NCI-H510A treated with DMSO at 0.1 percent for 48 hours (cell line): ENCODE measurements at places on chromosomes 16 and 17.

DNA sequence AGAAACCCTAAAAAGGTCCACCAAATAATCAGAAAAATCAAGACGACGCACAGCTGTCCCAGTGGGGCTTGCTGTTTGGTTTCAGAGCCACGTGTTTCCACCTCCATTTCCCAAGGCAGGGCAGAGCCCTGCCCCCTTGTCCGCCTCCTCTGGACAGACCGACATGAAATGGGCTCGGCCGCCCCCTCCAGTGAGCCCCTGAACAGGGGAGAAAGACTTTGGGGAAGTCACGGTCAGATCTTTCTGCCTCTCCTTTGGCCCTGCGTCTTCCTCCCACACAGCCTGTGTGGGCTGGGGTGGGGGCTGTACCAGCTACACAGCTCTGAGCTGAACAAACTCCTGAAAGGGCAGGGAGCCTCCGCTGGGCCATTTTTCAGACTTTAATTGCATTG lies 230.7 kb downstream of the ENGASE start:
- DNase-seq: no peak

- no peak for DNase-seq
These were observed 15.5 kb upstream of the BRCA1 start for GRCh38 chr17:43140396-43141332.

- DNase-seq: no peak
These were observed 35.0 kb upstream of the ETV4 start for GRCh38 chr17:43581130-43581529.

DNA sequence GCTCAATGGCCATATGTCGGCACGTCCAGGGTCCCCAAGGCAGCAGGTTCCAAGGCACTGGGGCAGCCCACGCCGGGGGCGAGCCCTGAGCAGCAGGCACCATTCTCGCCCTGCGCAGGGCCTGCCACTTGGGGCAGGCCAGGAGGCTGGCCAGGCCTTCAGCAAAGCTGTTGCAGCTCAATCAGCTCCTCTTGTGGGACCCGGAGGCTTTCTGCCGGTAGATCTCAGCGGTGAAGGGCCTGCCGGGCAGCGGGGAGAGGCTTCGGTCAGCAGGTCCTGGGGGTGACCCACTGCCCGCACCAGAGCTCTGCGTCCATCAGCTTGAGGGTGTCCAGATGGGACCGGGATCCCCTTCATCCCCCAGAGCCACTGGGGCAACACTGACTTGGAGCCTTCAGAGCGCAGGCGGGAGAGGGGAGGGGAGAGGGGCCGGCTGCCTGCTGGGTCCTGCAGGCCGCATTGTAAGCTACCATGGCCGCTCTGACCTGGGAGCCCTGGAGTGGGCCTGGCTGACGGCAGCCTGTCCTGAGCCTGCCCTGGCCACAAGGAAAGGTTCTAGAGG lies 9.5 kb upstream of the RASD1 start:
- DNase-seq: no peak

DNA sequence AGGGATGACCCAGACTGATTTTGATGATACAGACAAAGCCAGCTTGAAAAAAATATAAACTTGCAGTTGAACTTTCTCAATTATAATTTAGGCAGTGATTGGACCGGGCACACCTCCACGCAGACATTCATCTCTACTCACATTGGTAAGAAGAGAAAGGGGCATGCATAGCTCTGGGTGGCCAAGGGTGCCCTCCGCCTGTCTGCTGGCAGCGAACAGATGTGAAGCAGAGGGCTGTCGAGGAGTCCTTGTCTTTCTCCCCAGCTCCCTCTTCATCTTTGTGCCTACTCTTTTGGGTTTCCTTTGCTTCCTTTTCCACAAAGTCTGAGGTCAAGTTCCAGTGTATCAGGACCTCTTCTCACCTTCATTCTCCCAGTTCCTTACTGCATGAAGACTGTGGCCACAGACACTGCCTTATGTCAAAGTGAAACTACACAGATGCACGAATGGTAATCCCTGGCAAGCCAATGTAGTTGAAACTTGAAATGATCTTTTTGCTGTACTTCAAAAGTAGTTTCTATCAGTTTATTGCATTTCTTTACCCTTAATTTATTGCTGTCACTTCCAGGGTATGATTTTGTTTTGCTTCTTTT lies 343.7 kb upstream of the SOX9 start:
- DNase-seq: no peak

GRCh38 chr17:48542114-48542656 lies 2.7 kb downstream of the HOXB2 start:
- DNase-seq: no peak

DNA sequence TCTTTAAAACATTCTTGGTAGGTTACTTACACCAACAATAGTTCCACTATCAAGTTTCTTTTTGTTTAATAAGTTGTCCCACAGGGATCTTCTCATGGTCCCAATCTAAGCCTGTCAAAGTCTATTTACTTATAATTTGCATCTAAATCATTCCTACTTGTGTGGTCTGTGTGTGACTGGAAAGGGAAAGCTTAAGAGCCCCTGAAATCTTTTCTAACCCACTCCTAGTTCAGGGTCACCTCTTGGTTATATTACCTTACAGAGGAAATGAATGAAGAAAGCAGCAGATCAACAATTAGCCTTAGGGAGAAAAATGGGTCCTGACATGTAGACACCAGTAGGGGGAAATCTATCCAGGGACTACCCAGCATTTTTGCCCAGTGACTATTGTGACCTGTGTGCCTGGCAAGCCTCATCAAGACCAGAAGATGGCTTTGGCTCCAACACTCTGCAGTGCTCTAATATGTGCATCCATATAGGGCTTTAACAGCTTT lies 110.4 kb upstream of the HAS3 start:
- no peak for DNase-seq

- DNase-seq: no peak
These were observed 4.4 kb upstream of the CALB2 start for GRCh38 chr16:71354156-71354555.

GRCh38 chr16:3074860-3075522 lies 9.6 kb downstream of the IL32 start:
- DNase-seq: no peak

GRCh38 chr17:71978435-71978834 lies 142.4 kb upstream of the SOX9 start:
- DNase-seq: no peak

DNA sequence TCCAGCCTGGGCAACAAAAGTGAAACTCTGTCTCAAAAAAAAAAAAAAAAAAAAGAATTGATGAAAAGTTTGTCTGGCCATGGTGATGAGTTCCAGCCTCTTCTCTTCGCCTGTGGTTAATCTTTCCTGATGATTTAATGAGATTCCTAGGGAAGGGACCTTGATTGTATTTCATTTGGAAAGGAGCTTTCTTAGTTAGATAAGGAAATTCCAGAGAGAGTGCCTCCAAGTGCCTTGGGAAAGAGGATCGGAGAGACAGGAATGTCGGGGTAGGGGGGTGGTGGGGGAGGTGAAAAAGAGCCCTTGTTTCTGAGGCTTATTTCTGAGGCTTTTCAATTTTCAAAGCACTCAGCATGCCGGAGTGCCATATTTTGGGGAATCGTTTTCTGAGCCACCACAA lies 93.2 kb upstream of the SIAH1 start:
- DNase-seq: no peak

- DNase-seq: no peak
These were observed 137.4 kb upstream of the COX10 start for GRCh38 chr17:13931800-13932460.

DNA sequence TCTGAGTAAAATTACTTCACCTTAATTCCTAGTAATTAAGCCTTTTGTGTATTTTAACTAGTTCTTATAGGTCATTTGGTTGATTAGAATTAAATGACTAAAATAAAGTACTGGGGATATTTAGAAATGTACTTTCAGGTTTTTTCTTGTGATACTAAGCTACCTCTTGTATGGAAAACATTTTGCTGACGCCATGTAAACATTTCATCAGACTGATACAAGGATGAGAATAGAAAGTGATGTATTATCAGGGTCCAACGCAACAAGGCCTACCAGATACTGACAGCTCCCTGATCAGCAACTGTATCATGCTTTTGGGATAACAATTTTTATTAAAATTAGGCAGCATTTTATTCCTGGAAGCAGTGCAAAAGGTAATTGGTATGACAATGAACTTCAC lies 1.7 kb downstream of the SMARCE1 start:
- no peak for DNase-seq

GRCh38 chr16:85573696-85574641 lies 39.2 kb upstream of the GSE1 start:
- DNase-seq: no peak
